ENCODE measurements at places on chromosomes 16 and 17.

- no peak for DNase-seq
These were observed 15.0 kb upstream of the SPHK1 start for GRCh38 chr17:76369379-76369778.

DNA sequence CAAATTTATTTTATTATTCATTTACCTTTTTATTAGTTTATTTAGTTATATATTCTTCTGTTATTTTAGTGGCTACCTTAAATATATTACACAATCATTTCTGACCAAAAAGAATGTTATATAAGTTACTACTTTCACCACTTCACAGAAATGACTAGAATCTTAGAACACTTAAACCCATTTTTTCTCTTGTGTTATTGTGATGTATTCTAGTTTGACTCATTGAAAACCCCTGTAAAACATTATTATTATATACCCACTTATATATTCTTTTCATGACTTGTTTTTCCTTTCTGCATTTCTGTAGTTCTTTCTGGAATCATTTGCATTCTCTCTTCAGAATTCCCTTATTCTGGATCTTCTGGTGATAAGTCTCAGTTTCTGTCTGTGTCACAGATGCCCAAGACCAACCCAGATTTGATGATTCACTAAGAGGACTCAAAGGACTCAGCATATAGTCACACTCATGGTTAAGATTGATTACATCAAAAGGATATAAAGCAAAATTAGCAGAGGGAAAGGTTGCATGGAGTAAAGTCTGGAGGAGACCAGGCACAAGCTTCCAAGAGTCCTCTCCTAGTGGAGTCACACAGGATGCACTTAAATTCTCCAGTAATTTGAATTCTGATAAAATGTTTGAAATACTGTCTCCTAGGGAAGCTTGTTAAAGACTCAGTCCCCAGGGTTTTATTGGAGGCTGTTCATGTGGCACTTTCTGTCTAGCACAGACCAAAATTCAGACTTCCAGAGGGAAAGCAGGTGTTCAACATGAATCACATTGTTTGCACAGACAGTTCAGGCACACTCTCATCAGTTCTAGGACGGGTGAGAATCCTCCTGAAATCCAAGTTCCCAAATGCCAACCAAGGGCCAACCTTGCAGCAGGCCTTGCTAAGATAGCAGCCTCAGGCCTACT, 7.7 kb downstream of the GINS3 start:
- no peak for DNase-seq

DNA sequence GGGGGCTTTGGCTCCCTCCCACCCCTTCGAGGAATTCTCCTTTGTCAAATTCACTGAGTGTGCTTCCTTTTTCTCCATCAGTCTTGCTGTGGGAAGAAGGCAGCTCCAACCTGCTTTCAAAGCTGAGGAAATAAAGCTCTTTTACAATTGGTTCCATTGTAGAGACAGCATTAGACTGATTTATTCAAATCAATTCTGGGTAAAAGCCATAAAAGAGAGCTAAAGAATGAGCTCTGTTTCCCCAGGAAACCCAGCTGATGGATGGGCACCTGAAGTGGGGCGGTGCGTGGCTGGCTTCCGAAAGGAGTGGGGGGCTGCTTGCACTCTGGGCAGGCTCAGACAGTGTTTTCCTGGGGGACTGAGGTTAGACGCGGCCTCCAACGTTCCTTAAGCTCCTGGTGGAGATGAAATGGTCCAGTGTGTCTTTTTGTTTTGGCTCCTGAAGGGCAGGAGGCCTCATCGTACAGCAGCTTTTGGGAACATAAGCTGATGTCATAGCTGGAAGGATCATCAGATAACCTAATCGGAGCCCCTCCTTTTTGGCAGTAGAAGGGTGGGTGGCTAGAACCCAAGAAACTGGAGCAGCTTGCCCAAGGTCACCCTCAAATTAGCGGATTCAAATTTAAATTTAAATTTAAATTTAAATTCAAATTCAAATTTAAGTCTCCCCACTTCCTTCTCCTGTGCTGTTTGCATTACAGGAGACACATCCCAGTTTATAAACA, 128.5 kb upstream of the EEF2KMT start:
- no peak for DNase-seq

DNA sequence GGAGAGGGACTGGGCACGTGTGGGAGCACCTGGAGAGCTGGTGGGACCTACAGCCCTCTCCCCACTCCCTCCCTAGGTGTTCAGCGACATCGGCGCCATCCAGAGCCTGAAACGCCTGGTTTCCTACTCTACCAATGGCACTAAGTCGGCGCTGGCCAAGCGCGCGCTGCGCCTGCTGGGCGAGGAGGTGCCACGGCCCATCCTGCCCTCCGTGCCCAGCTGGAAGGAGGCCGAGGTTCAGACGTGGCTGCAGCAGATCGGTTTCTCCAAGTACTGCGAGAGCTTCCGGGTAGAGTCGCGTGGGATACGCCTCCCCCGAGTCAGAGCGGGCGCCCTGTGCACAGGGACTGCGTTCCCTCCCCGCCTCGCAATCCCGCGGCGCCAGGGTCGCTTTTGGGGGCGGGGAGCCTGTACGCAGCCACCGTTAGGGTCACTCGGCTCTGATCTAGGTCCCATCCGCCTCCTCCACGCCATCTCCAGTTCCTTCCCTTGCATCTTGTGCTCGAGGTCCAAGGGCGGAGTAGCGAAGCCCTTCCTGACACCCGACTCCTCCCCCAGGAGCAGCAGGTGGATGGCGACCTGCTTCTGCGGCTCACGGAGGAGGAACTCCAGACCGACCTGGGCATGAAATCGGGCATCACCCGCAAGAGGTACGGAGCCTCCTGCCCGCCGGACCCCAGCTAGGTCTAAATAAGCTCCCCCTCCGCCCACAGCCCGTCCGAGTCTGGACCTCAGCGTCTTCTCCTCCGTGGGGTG, 13.0 kb downstream of the SARM1 start:
- no peak for DNase-seq

DNA sequence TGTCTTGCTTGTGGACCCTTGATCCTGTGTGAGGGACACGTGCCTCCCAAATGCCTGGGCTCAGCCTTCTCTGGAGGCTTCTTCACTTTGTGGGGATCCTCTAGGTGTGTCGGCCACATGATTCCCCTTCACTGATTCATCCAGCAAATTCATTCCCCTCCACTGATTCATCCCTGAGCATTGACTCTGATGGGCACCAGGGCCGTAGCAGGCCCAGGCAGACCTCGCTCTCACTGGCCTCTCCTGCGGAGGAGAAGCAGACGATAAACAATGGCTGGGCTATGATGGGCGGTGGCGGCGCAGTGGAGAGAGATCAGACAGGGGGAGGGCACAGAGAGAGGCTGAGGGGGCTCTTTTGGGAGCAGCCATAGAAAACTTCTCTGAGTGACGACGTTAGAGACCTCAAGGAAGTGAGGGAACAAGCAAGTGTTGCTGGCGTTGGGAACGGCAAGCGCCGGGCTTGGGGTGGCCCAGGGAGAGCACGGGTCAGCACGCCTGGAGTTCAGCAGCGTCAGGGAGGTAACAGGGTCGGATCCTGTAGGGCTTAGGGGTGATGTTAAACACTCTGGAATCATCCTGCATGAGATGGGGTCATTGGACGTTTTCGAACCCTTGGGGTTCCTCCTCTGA, 17.5 kb upstream of the RPTOR start:
- no peak for DNase-seq

- DNase-seq: peak; percentile 55
These were observed 87.3 kb downstream of the MAP2K6 start for GRCh38 chr17:69501591-69502468.
